ENCODE measurements at places on chromosomes 3 and 15.

- no peak for DNase-seq
Measured at GRCh38 chr3:177878192-177878591, 658.0 kb upstream of the KCNMB2 start.

GRCh38 chr3:150128126-150128525, 157.4 kb upstream of the PFN2 start:
- DNase-seq, result no peak

DNA sequence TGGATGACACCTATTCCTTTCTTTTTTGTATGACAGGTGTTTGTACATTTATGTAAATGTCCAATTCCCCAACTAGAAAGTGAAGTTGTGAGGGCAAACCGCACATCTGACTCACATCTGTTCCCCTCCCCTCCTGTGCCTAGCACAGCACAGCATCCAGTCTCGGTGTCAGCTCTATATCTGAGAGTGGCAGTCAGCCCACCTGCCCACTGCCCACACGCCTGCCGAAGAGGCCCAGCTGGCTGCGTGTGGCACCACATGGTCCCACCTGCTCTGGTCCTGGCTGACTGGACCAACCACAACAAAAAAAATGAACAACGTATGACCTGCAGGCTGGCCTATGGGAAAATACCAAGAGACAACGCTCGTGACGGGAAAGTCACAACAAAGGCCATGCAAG, 62.8 kb downstream of the XXYLT1 start:
- no peak for DNase-seq

- no peak for DNase-seq
Measured at GRCh38 chr3:3798631-3799113, 559 bp upstream of the LRRN1 start.

DNA sequence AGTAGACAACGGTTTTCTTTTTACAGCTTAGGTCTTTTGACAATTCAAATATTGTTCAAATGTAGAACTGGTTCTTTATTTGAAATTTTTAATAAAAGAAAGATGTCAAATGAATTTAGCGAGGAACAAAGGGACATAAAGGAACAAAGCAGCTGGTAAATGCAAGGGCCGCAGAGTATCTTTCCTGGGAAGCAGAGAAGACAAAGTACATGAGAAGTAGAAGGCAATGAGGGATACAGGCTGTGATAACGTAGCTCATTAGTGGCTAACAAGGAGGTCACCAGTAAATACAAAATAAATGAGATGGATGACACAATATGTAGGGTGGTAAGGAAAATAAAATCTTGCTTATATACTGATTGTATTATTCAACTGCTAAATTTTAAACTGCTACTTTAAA, 762.8 kb downstream of the VGLL3 start:
- DNase-seq, result no peak

GRCh38 chr3:184135911-184136260, 728 bp downstream of the EIF2B5 start:
- DNase-seq, result no peak

DNA sequence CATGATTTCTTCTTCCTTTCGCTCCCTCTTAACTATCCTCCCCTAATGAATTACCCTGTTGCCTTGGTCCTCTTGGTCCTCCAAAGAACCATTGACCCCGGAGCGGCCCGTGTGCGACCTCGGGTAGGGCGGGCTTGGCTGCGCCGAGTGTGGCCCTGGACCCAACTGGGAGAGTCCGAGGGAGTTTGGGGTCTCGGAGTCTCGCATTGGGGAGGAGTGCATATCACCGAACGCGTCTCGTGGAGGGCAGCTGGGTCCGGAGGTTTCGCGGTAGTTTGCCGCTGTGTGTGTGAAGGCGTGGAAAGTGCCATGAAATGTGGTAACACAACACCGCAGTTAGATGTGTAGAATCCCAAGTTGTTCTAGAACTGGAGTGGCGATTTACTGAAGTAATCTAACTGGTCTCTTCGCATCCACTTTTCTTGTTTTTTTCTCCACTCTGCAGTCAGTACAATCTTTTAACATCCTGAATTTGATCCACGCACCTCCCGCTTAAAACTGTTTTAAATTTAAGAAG, 363 bp downstream of the GTF2E1 start:
- DNase-seq, result no peak

DNA sequence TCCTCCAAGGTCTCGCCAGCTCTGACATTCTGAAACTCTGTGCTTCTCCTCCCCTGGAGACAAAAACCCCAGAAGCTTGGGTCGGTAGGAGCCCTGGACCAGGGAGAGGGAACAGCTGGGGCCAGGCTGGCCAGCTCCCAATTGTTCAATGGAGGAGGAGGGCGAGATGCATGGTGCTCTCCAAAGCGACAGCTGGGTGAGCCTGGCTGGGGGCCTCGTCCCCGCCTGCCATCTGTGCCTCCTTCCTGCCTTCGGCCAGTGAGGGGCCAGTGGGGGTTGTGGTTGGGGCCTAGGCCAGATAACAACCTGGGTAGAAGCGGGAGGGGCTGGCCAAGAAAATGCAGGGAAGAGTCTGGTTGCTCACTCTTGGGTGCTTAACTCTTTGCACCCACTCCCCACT, 79.4 kb downstream of the CORO2B start:
- DNase-seq, result no peak

Measured in HepG2 (cell line).